ENCODE measurements at places on chromosomes 2 and 18.

- DNase-seq, result no peak
Measured at GRCh38 chr2:15315411-15315810, 245.7 kb downstream of the NBAS start.

GRCh38 chr2:17536416-17536815 lies 4.1 kb upstream of the VSNL1 start:
- DNase-seq, result no peak

GRCh38 chr18:59649591-59649990 lies 47.6 kb downstream of the CCBE1 start:
- no peak for DNase-seq

- no peak for DNase-seq
Measured at GRCh38 chr18:59142274-59142673, 2.6 kb downstream of the SEC11C start.

- DNase-seq, result no peak
Measured at GRCh38 chr2:232132181-232132580, 170.7 kb downstream of the DIS3L2 start.

DNA sequence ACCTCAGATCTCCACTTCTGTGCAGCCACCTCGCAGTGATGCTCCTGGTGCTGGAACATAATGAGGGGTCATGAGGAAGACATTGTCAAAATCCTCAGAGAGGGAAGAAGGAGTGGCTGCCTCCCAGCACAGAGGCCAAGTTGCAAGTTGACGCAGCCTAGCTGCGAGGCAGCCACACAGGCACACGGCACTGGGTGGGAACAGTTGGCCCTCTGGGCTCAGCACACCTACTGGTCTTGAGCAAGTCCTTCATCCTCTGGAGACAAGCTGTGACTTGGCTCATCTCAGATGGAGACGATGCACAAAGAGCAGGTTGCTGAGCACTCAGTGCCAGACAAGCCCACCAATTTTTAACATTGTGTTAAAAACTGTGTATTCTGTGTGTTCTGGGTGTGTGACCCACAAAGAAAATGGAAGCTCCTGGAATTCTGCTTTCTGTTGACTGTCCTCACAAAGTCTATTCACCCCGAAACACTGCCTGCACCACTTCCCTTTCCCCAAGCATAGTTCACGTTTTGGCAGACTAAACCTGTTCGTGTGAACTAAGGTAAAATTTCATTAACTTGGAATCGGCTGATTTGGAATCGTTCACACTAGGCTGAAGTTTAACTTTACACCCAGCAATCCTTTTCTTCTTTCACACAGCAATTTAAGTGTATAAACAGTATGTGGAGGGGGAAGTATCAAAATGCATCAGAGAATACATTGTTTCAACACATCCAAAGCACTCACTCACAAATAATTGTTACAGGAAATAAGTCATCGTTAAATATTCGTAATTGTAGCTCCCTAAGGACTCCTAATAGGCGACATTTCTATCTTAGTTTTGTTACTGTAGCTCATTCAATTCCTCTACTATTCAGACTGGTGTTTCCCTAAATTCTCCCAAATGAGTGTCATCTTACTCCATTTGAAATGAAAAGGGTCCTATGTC lies 266.6 kb upstream of the ID2 start:
- no peak for DNase-seq

GRCh38 chr18:267688-268552 lies at the start of gene THOC1:
THOC1 (minus strand) TSS chr18:268047; CDS start chr18:268019, 28 bp downstream.
- peak; percentile 96 for DNase-seq

GRCh38 chr2:236928380-236929037 lies 157.2 kb upstream of the COPS8 start:
- DNase-seq, result no peak

DNA sequence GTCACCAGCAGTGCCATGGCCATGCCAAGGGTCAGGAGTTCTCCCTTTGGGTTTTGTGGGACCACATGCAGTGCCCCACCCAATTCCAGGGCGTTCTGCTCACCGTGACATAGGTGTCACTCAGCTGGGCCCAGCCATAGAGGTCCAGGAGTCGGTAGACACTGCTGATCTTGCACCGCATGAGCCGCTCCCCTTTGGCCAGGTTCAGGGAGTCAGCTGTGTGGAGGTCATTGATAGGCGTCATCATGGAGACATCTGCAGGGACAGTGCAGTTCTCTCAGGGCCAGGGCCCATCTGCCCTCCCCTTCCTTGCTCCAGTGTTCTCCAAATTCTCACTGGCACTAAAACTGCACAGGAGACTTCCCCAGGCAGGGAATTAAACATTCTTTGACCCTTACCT lies 71.9 kb downstream of the ADD2 start:
- DNase-seq, result no peak

- DNase-seq, result no peak
Measured at GRCh38 chr2:118290411-118291250, 202.4 kb downstream of the INSIG2 start.

- DNase-seq, result no peak
Measured at GRCh38 chr18:70181015-70181414, 24.5 kb downstream of the RTTN start.

DNA sequence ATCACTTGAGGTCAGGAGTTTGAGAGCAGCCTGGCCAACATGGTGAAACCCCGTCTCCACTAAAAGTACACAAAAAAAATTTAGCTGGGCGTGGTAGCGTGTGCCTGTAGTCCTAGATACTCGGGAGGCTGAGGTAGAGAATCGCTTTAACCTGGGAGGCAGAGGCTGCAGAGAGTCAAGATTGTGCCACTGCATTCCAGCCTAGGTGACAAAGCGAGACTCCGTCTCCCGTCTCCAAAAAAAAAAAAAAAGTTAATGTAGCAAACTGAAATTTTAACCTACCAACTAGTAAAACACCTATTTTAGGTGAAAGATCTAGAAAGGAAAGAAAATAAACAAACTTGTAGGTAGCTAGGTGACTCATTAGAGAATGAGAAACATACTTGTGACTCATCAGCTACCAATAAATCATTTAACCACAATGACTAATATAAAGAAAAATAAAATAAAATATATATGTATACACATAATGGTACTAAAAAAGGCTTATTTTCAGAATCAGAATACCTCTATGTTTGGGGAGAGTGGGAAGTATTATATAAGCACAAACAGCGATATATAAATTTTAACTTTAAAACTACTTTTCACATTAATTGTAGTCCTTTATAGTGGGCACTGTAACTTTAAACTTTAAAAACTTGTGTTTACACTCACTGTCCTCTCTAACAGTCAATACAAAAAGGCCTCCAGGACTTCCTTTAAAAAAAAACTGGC lies 36.6 kb downstream of the DARS1 start:
- no peak for DNase-seq

DNA sequence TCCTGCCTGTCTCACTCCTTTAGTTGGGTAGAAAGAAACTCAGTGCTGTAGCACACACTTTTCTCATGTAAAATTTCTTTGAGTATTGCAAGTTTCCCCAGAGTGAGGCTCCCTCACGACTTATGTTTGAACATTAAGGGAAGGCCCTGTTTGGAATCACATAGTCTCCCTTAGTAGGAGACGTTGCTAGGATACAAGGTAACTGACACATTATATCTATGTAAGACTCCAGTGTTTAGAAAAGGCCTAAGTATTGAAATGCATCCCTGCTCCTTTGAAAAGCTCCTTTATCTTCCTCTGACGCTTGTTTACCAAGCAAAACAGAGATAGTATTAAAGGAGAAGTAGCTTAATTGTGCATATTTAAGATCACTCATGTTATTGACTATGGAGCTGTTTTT lies 248.2 kb downstream of the PHLPP1 start:
- DNase-seq, result no peak

DNA sequence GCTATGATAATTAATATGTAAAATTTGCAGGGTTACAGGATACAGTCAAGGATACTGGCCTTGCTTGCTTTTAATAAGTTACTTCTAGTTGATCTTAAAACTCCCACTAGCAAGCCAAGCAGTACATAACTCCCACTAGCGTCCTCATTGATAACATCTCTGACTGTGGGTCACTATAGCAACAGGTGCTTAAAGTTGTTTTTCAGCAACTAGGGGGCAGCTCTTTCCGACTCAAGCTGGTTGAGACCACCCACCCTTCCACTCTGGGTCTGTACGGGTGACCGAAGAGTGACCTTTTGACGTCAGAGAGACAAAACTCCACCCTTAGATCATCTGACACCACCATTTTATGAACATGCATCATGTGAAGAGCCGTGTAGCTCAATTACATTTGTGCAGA lies 208.6 kb downstream of the MYO1B start:
- no peak for DNase-seq

DNA sequence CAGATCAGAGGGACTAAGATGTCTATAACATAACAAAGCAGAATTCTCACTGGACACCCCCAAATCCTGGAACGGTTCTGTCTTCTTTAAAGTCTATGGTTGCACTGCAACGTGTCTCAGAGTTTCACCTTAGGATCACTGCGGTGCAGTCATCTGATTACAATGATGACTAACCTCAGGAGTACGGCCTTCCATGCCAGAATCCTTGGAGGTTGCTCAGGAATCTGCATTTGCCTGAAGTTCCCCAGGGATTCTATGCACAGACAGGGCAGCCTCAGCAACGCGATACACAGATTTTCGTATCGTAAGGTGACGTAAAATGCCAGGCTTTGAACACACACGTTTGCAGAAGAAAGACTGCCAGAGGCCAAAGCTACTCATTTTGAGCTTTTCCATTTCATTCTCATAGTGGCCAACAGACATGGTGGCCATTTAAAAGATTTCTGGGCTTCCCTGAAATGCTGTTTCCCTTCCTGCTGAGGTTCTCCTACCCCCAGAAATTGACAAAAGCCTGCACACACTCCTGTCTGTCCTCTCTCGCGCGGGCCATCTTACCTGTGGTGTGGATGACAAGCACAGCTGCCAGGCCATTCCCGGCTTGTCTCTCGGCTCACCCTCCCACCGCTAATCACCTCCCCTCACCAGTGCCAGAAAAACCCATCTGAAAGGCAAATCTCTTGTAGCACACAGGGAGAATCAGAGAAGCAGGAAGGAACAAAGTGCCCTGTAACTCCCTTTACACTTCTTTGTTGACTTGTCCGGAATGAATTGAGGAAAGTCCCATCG lies 148.8 kb downstream of the ACKR3 start:
- DNase-seq, result no peak

GRCh38 chr2:140392824-140393223 lies 1612.6 kb upstream of the NXPH2 start:
- DNase-seq, result no peak

DNA sequence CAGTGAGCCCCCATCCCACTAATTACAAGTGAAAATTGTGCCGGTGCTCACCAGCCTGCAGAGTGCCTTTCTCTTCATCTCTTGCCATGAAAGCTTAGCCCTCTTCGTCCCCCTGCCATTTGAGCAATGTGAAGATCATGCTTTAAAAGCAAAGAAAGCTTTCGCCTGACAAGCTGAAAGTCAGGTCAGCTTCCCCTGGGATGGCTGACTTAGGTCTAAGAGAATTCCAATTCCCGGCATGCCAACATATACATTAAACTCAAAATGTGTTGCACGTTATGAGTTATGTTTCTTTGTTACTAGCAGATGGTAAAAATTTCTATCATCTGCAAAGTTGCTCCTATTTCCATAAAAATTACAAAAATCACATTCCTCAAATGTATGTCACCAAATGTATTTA lies 129.8 kb downstream of the AFF3 start:
- no peak for DNase-seq

GRCh38 chr2:196592331-196592910 lies 47.1 kb upstream of the CCDC150 start:
- DNase-seq, result no peak

GRCh38 chr2:152421521-152422370 lies 86.8 kb downstream of the FMNL2 start:
- no peak for DNase-seq
